ENCODE measurements at places on chromosomes 4 and X. TPM values are rescaled to one million over a fixed set of nuclear protein-coding genes. Genes with fewer than 3 reads are reported as not detected.

DNA sequence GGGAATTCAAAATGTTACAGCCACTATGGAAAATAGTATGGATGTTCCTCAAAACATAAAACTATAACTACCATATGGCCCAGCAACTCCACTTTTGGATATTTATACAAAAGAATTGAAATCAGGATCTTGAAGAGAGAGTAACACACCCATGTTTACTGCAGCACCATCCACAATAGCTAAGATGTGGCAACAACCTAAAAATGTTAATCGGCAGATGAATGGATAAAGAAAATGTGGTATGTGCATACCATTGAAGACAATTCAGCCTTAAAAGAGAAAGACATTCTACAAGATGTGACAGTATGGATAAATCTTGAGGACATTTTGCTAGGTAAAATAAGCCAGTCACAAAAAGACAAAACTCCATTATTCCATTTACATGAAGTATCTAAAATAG is 171.9 kb downstream of the DCHS2 start:
- no peak for DNase-seq

GRCh38 chr4:113810906-113811305 is 49.4 kb upstream of the CAMK2D start:
- DNase-seq = no peak

CD99 gene
- total RNA-seq = 92.1 TPM

XAGE1A gene
- total RNA-seq = not detected

GRCh38 chrX:127306262-127306661 is 486.7 kb downstream of the PRR32 start:
- DNase-seq = no peak

KIT gene
- total RNA-seq = 6.7 TPM

DNA sequence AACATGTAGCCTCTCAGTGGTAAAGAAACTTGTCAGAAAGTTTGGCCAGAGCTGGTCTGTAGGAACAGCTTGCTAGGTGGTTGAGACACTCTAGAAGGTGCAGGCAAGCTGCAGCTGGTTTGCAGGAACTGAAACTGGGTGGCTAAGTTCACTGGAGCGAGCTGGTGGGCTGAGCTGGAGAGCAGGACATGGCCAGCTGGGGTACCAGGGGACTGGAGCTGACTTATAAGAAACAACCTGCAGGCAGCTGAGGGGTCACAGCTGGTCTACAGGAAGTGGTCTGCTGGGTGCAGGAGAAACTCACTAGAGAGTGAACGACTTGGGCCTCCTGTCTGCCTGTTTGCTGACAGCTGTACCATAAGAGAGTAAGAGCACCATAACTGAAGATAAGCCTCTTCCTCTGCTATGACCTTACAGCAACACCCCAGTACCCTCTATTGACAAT is 157.1 kb upstream of the LNX1 start:
- no peak for DNase-seq

DNA sequence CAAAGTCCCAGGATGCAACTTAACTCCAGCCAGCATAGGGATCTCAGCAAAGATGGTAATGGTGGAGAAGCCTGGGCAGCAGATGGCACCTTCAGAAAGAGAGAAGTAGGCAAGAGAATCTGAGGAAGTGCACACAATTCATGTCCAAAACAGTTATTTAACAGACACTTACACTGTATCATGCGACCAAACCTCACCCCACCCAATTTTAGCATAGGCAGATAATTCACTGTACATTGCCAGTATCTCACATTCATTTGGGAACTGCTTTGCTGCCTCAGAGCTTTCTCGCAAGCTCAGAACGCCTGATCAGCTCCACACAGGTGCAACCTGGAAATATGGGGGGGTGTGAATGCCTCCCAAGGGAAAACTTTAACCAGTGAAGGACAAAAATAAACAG is 143.0 kb upstream of the MAOA start:
- DNase-seq = no peak

GRCh38 chr4:24741910-24742309 is 53.5 kb upstream of the SOD3 start:
- DNase-seq = no peak

DNA sequence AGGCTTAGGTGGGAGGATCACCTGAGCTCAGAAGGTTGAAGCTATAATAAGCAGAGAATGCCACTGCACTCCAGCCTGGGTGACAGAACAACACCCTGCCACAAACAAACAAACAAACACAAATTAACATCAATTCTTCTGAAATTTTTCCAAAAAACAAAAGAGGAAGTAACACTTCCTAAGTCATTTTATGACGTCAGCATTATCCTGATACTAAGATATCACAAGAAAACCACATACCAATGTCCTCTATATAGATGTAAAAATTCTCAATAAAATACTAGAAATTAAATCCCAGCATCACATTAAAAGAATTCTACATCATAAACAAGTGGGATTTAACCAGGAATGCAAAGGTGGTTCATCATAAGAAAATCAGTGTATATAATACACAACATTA is 64.4 kb upstream of the STK26 start:
- no peak for DNase-seq

GRCh38 chrX:131987252-131987651 is 35.9 kb upstream of the STK26 start:
- DNase-seq = no peak

RIPPLY1 gene
- total RNA-seq = not detected

NPFFR2 gene
- 7.3 TPM for total RNA-seq

DNA sequence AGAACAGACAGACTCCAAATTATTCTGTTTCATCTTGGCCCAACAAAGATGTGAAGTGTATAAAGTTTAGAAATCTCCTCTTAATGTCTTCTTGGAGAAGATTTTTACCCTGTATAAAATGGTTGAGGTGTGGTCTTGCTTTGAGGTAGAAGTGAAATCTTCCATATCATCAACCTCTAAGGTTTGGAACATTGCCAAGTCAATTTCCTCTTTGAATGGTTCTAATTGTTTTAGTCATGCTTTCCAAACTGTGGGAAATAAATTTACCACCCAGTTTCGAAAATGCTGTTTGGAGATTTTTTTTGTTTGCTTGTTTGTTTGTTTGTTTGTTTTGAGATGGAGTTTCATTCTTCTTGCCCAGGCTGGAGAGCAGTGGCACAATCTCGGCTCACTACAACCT is 174.1 kb upstream of the ADAMTS3 start:
- DNase-seq = no peak

- DNase-seq = no peak
These were observed 274.3 kb upstream of the PPARGC1A start for GRCh38 chr4:24164054-24164693.

NAA11 gene
- not detected for total RNA-seq

- DNase-seq = no peak
These were observed 174.3 kb upstream of the TENM3 start for GRCh38 chr4:182068920-182069319.

GRCh38 chr4:89307446-89308160 is at the start of gene GPRIN3:
Gene GPRIN3 (minus strand): TSS chr4:89307800. CDS start chr4:89250110, 57,690 bp downstream.
- DNase-seq = peak; percentile 79

DNA sequence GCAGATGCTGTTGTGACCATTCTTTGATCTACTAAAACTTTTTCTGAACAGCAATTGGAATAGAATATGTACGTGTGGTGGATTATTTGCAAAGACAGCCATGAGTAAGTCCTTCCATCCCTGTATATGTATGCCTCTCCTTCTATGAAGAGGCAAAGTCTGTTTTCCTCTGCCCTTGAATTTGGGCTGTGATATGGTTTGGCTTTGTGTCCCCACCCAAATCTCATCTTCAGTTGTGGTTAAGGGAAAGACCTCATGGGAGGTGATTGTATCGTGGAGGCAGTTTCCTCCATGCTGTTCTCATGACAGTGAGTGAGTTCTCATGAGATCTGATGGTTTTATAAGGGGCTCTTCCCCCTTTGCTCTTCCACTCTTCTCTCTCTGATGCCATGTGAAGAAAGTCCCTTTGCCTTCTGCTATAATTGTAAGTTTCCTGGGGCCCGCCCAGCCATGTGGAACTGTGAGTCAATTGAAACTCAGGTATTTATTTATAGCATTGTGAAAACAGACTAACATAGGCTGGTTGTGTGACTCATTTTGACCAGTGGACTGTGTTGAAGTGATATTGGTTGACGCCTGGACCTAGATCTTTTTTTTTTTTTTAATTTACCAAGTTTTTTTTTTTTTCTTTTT is 108.3 kb upstream of the CAMK2D start:
- DNase-seq = no peak

- no peak for DNase-seq
These were observed 921.8 kb upstream of the PCDH10 start for GRCh38 chr4:132227151-132227856.

DNA sequence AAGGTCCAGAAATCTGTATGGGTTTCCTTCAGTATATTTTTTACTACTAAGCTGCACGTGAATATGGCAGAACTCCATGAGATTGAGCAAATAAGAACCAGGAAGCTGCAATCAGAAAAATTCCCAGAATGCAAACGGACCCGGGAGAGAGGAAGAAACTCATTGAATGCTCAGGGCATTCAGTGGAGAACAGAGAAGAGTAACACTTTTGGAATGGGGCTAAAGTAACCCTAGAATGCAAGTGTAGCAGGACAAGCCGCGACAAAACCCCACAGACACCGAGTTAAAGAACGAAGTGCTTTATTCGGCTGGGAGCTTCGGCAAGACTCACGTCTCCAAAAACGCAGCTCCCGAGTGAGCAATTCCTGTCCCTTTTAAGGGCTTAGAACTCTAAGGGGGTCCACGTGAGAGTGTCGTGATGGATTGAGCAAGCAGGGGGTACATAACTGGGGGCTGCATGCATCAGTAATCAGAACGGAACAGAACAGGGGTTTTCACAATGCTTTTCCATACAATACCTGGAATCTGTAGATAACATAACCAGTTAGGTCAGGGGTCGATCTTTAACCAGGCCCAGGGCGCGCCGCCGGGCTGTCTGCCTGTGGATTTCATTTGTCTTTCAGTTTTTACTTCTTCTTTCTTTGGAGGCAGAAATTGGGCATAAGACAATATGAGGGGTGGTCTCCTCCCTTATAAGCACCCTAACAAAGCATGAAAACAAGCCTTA is 56.4 kb downstream of the RAB28 start:
- DNase-seq = no peak

DNA sequence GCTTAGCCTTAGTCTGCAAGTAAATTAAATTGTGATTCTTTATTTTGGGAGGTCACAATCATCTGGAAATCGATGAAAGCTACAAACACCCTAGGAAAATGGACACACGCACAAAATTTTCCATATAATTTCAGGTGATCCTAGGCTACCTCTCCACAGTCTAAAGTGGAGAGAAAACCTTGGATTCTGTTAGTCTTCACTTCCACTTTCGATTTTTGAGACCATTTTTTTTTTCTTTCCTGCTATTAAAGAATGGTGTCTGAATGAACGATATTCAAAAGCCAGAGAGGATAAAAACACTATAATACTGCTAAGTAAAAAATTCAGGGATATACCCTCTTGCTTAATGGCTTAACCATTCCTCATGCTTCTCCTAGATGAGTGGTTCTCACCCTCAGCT is 1.7 kb downstream of the FBXL5 start:
- DNase-seq = no peak

GRCh38 chr4:40750461-40751258 is 905 bp downstream of the NSUN7 start:
- DNase-seq = peak; percentile 42

GRCh38 chr4:3462790-3463415 is at the start of gene DOK7:
Gene DOK7 (plus strand): TSS chr4:3463306. CDS start chr4:3463376, 70 bp downstream.
- no peak for DNase-seq

GRCh38 chr4:34615315-34615714 is 1629.0 kb downstream of the ARAP2 start:
- no peak for DNase-seq

CTAG1B gene
- not detected for total RNA-seq

DNA sequence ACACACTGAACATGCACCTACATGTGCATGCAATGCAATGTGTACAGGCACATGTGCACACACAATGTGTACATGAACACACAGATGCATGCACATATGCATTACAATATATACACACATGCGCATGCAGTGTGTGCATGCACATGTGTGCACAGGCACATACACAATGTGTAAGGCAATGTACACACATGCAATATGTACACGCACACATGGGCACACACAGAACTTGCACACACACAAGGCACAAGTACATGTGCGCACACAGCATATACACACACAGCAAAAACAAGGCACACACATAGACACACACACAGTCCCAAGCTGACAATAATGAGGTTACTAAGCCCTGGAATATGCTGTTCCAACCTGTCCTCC is 76.3 kb downstream of the EVC2 start:
- DNase-seq = no peak

DNA sequence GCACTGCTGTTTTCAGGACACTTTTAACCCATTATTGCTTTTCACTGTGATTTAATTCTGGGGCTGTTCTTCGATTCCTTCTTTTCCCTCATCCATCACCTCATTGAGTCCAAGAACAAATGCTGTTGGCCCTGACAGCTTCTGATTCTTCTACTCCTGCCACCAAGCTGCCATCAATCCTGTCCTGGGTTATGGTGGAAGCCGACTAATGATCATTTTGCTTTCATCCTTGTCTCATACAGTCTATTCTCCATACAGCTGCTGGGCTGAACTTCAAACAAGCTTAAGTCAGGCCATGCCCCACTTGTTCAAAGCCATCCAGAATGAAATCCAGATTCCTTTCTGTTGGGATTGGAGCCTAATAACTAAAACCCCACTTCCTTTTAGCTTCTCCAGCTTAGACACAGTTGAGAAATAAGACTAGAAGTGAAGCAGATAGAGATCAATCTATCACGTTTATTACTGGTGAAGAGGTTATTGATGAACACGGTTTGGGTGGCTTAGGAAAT is 161.9 kb downstream of the STK32B start:
- no peak for DNase-seq

GRCh38 chr4:1126506-1126905 is 13.1 kb upstream of the RNF212 start:
- DNase-seq = no peak

- DNase-seq = no peak
These were observed 480.2 kb upstream of the PRKX start for GRCh38 chrX:4193500-4194155.

BEX1 gene
- total RNA-seq = 51.7 TPM

FAM114A1 gene
- total RNA-seq = 9.9 TPM

DNA sequence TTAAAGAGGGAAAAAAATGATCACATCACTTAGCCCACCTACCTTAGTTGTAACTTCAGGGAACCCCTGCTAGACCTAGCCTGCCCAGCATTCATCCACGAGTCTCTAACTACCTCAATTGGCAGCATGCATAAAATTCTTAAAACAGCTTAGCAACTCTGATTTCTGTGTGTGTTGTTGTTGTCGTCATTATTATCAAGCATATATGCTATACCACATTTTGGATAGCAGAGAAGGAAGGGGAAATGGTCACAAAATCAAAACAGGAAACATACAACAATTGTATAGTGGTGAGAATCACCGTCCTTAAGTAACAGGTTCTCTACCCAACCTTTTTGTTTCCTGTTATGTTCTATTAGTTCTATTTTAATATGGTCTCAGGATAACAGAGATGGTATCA is 2.7 kb upstream of the ACOT9 start:
- DNase-seq = no peak

DNA sequence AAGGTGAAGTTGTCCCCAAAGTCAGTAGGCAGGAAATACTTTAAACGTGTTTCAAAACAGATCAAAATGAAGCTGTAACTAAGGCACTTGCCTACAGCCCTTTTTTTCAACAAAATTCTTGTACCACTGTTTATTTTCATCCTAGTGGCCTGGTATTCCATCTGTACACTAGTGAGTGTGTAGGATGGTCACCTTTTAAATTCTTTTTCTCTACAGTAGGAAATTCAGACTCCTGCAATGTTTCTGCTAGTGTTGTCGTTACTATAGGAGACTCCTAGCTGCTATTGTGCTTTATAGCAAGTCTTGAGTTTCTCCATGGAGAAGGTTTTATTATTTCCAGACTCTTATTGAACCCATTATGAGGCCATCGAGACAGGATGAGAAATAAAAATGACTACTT is 7.0 kb upstream of the NHS start:
- no peak for DNase-seq

NAP1L3 gene
- 89.6 TPM for total RNA-seq

UTP14A gene
- total RNA-seq = 39.0 TPM

- DNase-seq = no peak
These were observed 251.1 kb downstream of the USP46 start for GRCh38 chr4:52408032-52408431.
